Occipital lobe (tissue), 3 donors: ENCODE measurements at places on chromosomes 5 and 9.

DNA sequence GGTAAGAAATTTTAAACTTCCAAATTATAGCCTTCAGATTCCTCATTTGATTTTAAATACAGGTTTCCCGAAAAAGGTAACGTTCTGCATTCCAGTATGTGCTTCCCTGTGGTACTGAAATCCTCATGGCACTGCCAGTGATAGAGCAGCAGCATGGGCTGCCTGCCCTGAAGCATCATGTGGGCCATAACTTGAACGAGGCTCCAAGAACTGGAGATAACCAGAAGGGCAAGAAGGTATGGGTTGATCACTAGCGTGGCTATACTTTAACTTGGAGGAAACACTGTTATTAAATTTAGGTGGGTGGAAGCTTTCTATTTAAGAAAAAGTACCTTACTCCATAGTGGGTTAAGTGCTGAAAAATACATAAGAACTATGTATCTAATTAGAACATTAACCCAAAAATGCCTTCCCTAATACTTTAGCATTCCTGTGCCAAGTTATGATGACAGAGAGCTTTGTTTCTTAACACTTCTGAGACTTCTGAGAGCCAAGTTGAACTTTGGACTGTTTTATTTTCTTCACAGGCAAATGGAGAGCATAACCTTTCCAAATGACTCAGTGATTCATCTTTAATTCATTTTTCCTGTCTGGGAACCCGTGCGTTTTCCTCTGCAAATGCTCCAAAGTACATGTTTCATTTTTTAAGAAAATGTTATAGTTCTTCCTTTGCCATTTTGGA lies 191.5 kb upstream of the GNA14 start:
- no peak for DNase-seq

DNA sequence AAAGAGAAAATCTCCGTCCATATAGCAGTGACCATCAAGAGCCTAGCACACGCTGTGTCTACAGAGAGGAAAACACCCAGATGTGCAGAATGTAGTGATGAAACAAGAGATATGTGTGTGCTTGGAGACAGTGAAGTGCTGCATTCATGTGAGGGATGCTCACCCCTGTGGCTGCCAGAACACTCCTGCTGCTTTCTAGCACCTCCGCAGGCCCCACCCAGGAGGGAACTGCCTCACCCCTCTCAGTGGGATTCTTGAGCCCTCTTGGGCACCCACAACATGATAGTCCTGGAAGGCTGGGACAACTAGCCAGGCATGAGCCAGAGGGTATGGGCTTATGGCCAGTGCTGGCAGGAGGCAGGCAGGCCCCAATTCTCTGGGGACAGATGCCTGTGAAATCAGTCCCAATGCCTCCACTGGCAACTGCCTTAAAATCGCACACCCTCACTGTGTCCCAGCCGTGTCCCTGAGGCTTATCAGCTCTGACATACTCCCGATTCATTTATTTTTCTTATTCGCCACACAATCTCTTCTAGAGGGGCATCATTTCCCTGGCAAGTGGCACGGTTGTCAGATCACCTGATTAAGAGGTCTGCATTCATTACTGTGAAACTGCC lies 73.2 kb upstream of the FSTL4 start:
- no peak for DNase-seq

DNA sequence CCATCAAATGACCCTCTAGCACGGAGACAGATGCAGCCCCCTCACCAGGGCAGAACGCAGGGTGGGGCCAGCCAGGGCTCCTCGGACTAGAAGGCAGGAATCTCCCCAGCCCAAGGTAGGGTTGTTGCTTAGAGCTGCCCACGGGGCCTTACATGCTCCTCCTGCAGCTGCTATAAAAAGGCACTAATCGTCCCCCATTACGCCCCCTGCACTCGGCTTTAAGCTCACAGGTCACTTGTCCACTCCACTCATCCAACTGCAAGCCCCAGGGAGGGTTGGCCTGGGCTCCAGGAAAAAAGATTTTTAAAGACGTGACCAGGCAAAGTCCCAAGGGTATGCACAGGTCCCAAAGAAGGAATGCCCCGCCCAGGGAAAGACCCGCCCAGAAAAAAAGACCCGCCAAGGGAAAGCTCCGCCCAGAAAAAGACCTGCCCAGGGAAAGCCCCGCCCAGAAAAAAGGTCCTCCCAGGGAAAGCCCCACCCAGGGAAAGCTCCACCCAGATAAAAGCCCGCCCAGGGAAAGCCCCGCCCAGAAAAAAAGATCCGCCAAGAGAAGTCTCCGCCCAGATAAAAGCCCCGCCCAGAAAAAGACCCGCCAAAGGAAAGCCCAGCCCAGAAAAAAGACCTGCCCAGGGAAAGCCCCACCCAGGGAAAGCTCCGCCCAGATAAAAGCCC lies 11.1 kb downstream of the GRIN1 start:
- DNase-seq: no peak

- no peak for DNase-seq
Measured at GRCh38 chr5:171633776-171634470, 151.7 kb upstream of the SMIM23 start.

DNA sequence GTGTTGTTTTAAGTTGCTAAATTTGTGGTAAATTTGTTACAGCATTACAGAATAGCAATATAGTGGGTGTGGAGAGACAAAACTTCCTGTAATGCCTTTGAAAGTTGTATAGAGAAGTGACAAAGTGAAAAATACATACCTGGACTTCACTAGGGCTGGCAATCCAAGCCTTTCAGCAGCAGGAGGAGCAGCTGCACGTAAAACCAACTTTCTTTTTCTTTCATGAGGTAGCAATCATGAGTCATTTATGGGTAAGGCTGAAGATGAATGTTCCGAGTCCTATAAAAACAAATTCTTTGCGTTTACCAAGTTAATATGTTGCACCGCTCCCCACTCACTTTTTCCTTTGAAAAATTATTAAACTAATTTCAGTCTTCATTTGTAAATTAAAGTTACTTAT lies 1138.2 kb downstream of the TAF11L14 start:
- DNase-seq: no peak

GRCh38 chr5:138489683-138490061 lies 24.4 kb downstream of the EGR1 start:
- DNase-seq: peak; percentile 68

DNA sequence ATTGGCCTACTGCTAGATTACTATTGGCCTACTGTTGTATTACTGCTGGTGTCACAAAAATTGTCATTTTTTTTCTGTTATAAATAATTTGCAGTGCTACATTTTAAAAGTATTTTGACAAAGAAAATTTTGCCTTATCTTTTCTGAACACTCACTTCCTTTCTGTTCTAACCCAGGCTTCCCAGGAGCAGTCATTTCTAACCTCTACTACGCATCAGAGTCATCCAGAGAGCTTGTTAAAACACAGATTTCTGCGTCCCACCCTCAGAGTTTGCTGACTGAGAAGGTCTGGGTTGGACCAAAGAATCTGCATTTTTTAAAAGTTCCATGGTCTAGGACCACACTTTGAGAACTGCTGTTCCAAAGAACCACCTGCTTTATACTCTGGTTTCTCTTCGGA lies 306.1 kb downstream of the GLIS3 start:
- no peak for DNase-seq

DNA sequence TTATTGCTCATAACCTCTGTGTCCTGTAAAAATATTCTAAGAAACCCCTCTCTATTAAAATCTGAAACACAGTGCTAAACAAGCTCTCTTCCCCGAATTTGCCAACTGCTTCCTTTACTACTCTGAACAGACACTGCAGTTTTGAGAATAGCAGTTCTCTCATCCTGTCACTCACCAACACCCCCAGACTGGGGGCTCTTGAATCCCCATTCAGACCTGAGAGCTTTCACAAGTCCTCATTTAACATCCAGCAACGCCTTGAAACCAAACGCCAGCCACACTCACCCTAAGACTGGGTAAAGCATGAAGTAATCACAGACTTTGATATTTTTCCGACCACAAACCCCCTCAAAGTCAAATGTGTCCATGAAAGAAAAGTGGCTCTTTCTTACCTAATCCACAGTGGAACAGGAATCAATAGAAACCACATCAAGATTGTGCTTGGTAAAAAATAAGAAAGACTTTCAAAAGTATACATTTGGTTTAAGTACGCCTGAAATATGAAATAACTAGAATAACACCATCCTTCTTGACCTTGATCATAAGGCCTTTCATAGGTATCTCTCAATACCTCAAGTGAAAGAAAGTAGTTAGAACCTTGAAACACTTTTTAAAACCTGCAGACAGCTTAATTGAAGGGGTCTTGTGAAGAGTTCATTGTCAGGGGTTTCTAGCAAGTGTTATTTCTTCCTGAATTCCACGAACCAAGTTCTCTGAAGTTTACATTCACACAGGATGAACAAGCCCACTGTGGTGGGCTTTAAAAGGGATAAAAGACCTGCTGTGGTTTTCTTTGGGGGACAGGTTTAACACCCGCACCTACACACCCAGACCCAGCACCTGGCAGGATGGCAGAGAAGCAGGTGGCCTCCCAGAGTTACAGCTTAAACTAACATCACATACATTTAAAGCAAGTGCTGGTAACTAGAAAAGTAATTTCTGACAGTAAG lies 412.6 kb downstream of the MLLT3 start:
- no peak for DNase-seq

- no peak for DNase-seq
Measured at GRCh38 chr5:168649306-168649705, 70.1 kb upstream of the PANK3 start.

DNA sequence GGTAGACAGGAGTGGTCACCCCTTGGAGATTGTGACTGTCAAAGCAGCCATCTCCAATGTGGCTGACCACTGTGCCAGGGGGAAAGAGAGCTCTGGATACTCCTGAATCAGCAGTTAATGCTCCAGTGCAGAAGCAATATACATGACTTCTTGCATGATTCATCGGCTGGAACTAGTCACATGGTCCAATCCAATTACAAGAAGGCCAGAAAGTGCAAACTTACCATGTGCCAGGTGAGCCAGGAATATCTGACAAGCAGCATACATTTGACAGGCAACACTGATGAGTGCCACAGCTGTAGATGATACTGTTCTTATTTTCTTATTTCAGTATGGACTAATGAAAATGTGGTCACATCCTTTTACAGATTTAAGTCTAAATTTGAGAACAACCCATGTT lies 440.0 kb upstream of the MPDZ start:
- no peak for DNase-seq

DNA sequence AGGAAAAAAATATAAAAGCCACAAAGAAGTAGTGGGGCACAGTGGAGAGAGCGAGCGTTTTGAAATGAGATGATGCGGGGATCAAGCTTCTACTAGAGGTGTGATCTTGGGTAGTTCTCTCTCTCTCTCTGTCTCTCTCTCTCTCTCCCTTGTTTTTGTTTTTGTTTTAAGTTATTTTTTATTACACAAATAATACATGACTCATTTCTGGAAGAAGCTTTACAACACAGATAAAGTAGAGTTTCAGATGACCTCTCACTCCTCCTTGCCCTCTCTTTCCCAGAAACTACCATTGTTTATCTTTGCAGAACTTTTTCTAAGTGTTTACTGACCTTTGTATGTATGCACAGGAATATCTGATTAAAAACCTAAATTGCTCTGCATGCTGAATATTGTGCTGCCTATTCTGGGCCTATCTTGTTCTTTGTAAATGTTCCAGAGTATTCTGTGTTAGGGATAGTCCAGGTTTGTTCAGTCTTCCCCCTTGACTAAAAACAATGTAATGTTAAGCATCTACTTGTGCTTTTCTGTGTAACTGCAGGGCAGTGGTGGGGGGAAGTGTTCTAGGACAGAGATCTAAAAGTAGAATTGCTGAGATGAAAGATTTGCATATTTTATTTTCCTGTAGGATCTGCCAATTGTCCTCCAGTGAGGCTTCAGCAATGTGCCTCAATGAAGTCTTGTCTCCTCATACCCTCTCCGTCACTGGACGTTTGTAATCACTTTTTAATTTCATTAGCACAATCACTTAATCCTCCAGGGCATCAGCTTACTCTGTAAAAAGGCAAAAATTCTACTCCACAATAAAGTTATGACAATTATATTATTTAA lies 52.0 kb downstream of the FYB1 start:
- no peak for DNase-seq

DNA sequence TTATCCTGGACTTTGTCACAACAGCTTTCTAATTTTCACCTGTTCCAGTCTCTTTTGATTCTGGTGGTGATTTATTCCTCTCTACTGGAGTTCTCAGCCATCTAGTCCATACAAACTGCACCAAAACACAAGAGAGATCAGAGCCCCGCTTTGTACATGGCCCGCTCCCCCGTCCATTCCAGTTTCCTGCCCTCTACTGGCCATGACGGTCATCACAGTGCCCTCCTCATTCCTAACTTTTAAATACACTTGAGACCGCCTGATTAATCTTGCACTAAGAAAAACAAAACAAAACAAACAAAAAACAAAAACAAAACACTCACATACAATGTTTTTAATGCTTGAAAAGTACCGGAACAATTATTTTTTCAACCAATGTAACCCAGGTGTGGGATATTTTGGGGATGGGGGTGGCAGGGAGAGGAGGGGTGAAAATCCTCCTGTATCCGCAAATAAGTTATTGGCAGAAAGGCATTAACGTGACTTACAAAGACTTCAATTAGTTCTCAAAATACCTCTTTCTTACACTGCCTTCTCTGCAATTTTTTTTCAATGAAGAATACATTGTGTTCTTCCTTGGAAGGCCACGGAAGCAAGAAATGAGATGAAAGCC lies 84.8 kb upstream of the PAM start:
- no peak for DNase-seq

DNA sequence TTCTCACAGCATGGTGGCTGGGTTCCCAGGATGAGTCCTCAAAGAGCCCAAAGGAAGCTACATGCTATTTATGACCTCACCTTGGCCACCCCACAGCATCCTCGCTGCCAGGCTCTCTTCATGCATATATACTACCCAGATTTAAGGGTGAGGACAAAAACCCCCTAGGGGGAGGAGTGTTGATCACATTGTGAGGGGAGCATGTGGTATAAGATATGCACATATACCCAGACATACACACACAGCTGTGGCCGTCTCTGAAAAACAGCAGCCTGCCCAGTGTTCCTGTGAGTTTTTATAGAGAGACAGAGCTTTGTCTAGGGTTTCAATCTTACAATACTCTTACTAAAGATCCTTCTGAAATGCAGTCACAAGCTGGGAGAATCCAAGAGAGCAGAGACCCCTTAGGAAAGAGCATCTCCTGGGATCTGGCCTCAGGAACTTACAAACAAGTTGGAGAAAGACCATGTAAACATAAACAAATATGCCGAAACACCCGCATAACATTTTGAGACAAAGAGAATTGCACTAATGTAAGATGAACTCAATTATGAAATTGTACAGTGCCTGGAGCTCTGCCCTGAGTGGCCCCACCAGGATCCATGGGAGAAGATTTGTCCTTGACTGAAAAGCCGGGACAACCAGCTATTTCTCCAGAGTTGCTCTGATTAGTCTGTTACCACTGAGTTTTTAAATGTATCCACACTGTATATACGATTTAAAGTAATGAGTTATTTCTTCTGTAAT lies 146.4 kb downstream of the GADD45G start:
- DNase-seq: no peak

- no peak for DNase-seq
Measured at GRCh38 chr5:119439140-119439631, 13.1 kb upstream of the HSD17B4 start.

DNA sequence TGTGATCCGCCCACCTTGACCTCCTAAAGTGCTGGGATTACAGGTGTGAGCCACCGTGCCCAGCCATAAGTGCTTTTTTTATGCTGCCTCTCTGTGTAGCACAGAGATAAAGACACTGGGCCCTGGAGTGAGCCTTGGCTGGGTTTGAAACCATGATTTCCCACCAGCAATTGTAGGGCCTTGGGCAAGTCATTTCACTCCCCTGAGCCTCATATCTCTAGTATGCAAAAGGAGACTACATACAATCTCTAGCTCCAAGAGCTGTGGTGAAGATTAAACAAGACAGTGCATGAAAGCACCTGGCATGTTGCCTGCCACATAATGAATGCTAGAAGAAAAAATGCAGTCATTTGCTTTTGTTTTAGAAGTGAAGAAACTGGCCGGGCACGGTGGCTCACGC lies 3.9 kb downstream of the FABP6 start:
- no peak for DNase-seq
